ENCODE measurements at places on chromosomes 6 and 20.

DNA sequence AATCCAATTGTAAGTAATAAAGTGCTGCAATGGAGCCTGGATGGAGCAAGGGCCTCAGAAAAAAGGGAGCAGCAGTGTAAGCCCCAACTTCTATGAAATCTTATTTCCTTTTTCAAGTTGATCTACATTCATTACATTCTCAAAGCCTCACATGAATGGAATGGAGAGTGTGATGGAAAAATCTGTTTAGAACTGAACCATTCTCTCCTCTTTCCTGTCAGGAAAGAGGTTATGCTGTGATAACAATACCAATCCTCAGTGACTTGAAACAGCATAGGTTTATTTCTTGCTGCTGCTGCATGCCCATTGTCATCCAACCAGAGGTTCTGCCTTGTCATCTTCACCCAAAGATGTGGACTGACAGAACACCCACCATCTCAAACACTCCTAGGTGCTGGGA is 8.9 kb upstream of the OR2H2 start:
- no peak for DNase-seq

GRCh38 chr6:13248584-13248985 is 79.8 kb downstream of the TBC1D7 start:
- no peak for DNase-seq

- DNase-seq: no peak
Measured at GRCh38 chr6:30603961-30604360, 13.1 kb downstream of the PPP1R10 start.

GRCh38 chr20:258269-258858 is 840 bp downstream of the DEFB132 start:
- no peak for DNase-seq

DNA sequence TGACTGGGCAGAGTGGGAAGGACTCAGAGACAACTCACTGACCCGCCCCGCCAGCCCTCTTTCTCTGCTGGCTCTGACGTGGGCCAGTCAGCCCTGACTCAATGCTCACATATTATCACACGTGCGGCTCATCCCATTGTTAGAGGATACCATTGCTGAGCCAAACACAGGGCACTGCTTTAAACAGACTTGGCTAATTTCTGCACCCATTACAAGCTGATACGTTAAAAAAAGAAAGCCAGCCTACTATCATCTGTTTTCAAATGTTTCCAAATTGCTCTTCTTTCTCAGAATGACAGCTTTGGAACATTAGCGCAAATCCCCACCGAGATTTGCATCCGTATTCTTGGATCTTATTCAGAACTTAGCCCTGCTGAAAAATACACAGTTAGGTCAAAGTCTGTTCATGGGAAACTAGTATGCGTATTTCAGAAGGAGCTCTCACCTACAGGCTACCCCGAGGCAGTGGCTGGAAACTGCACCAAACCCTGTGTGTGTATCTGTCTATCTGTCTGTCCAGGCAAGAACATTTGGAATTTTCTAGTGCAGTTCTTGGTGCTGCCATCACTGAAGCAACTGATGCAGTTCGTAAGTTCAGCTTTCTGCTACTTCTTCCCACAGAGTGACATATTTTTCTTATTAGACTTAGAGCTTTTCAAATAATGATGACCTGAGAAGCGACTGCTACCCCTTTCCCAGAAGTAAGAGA is 32.8 kb downstream of the RAMACL start:
- DNase-seq: no peak

GRCh38 chr6:42637681-42638080 is 73.9 kb downstream of the UBR2 start:
- no peak for DNase-seq

GRCh38 chr20:60092729-60093128 is 134.5 kb downstream of the CDH26 start:
- no peak for DNase-seq

- DNase-seq: peak; percentile 34
Measured at GRCh38 chr6:19452495-19452894, 384.7 kb upstream of the ID4 start.

DNA sequence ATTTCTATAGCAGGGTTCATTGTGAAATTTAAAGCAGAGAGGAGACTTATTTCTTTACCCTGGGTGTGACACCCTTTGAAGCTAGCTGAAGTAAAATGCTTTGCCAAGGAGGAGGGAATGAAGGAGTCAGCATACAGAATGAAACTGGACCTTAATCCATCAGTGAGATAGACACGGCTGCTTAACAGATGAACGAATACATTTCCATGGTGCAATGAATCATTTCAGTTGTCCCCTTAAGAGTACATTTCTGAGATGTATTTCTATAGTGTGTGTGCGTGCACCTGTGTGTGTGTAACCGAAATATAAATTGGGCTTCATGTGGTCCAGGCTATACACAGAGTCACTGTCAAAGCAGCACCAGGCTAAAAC is 73.8 kb upstream of the CD93 start:
- no peak for DNase-seq

Data from D341Med (cell line).